ENCODE measurements at places on chromosomes 5 and 9.

DNA sequence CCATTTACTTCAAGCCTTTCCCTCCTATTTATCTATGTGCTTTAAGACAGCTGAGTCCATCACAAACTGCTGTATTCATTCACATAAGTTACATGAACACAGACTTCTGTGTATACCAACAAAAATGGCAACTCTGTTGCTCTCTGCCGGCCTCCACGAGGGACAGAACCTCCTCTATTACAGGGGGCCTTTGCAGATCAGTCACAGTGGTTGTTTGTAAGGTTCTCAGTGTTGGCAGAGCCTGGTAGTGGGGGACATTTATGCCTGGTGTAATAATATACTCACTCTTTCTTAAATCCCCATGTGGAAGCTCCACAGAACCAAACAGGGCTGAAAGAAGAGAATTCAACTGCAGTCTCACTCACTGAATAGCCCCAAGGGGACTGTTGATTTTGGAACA is 76.5 kb downstream of the SLC1A1 start:
- DNase-seq: no peak

DNA sequence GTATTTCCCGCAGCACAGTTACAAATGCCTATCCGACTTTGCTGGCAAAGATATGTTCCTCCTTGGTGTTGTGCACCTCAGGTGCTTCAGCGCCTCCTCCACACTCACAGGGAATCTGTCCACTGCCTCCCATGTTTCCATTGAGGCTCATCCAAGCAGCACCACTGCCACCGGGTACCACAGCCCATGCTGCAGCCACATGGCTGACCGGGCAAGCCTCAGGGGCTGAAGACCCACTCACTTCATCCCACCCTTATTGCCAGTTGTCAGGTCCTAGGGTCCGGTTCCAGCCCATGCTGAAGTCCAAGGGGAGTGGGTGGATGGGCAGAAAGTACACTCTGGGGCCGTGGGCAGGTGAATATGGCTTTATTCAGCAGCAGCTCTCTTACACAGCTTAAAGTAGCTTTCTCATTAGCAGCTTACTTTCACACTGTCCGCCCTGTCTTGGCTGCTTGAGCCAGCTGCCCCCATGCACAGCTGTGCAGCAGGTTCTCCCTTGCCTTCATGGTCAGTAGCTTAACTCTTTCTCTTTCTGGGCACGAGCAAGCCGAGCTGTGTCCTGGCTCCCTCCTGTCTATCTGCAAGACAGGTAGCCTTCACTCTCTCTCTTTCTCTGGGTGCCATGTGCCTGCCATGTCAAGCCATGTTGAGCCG is 1052.3 kb downstream of the PTPRD start:
- no peak for DNase-seq

DNA sequence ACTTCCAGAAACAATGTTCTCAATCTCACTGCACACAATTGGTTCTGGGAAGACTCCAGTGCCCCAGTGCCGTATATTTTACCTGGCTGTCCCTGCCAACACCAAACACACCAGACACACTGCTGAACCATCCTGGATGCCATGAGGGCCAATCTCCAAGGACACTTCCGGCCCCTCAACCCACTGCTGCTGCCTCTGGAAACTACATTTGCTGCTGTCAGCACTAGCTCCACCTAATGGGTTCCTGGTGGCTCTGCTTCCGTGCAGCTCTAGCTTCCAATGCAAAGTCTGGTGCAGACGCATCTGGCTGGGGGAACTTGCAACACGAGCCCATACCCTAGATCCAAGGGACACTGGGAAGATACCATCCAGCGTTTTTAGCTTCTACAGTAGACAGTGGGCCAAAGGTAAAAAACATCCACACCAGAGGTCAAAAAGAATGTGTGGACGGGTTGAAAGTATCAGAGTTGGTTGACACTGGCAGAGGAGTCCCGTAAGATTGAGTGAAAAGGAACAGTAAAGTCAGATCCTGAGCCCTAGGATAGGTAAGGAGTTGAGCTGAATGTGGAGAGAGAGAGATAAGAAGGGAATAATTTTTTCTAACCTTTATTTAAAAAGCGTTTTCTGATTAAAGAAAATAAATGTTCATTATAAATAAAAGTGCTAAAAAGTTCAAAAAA is 99.7 kb upstream of the KIF2A start:
- no peak for DNase-seq

GRCh38 chr5:43104057-43104456 is 16.7 kb upstream of the ZNF131 start:
- DNase-seq: no peak

DNA sequence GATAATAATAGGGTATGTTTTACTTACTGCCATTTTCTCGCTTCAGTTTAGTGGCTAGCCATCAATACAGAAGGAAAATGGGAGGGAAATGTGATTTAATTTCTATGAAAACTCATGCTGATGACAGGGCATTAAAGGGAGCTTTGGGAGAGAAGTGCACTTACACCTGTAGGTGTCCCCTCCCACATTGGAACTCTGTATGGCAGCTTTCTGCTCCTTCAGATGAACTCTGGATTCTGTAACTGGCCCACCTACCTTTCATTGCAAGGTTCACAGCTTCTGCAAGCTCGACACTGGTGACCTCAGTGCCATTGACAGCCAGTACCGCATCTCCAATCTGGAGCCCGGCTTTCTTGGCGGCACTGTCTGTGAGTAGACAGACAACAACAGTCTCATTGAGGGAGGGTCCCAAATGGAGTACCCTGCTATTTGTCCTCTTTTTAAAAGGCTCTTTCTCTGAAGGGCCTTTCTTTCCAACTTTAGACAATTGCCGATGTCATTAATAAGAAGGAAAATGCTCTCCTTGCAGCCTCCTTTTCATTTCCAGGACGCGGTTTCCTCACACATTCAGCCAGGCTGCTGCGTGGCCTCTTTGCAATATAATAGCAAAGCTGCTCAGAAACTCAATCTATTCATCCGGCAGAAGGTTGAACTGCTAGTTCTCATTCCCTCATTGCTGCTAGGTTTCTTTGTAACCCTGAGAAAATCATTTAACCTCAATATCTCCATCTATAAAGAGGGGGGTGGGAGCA is 63.6 kb downstream of the NUDT12 start:
- no peak for DNase-seq

- DNase-seq: no peak
These were observed 133.7 kb downstream of the PRELID2 start for GRCh38 chr5:145701404-145701803.

GRCh38 chr9:20041697-20042081 is 252.9 kb upstream of the SLC24A2 start:
- DNase-seq: no peak
